ENCODE measurements at places on chromosomes 7 and 10.
A peak's percentile ranks its signal among the peaks of the same experiment; 100 is the strongest.

DNA sequence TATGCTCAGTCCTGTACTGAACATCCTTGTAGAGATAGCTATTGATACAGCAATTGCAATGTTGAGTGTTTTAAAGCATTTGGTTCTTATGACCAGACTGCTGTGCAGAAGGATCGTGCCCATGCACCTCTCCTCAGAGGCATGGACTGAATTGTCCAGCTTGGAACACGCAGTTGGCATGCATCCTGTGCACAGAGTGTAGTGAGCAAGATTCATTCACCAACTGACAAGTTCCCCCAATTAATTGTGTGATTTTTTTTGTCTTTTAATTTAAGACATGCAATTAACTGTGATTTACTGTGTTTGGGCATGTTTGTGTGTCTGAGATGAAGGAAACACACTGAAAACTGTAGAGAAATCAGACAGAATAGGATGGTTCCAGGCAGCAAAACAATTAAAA, 323.7 kb downstream of the CDK14 start:
- DNase-seq = no peak

- no peak for DNase-seq
Measured at GRCh38 chr10:61272781-61273180, 180.4 kb downstream of the TMEM26 start.

GRCh38 chr10:26824015-26824690, 36.6 kb downstream of the ABI1 start:
- DNase-seq = no peak

DNA sequence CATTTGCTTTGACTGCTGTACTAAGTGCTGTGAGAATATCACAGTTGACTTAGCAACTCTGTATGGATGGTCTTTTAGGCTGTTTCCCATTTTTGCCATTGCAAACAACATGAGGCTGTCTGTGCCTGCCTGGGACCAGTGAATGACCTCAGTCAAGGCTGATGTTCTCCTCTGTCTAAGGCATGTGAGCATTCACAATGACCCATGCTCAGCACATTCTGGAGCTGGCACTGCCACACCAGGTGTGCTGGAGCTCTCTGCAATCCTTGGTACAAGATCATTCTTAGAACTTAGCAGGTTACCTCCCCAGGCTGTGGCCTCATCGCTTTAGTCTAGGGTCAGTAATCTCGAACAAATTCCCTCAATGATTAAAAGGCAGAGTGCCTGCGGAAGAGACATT, 61.9 kb downstream of the SH3PXD2A start:
- no peak for DNase-seq

GRCh38 chr10:128173386-128173785, 47.2 kb upstream of the MKI67 start:
- DNase-seq = no peak

GRCh38 chr10:69716711-69717560, 84.8 kb upstream of the COL13A1 start:
- DNase-seq = peak; percentile 59

GRCh38 chr10:71616817-71617654, 102.5 kb downstream of the C10orf105 start:
- no peak for DNase-seq

DNA sequence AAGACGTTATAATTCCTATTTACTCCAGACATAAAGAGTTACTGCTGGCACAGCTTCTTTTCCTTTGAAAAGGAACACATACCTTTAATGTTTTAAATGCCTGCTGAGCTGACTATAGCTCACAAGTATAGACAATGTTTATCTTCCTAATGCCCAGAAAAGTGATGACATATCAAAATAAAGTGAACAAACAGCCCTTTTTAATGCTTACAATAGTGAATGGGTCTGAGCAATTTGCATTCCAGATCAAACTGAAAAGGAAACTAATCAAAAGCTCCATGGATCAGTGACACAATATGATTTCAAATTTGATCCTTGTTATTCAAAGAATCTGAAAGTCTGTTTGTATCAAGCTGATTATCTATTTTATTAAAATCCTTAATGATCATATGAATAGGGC, 233.6 kb upstream of the SEMA3E start:
- DNase-seq = no peak

GRCh38 chr10:60960913-60961312, 16.9 kb upstream of the RHOBTB1 start:
- DNase-seq = no peak

GRCh38 chr7:12458520-12459131, 55.0 kb upstream of the VWDE start:
- no peak for DNase-seq

GRCh38 chr7:133349101-133349500, 96.2 kb downstream of the EXOC4 start:
- no peak for DNase-seq

DNA sequence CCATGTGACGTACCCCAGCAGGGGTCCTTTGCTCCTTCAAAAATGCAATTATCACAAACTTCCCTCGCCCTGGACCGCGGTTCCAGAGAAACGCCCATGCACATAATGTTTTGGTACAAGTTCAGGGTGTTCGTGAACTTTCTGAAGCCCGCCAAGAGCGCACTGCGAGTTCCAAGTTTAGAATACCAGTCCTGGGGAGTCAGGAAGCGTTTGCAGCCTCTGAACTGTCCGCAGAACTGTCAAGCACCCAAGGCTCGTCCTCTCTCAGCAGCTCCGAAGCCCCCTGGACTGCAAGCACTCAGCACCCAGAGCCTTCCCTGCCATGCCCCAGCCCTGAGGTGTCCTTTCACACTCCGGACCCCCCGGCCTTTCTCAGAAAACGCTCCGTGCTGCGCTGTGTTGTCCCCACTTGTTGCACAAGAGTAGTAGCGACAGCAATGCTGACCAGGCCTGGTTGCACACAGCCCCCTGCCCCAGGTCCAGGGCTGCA, 30.3 kb downstream of the CALML3 start:
- no peak for DNase-seq

DNA sequence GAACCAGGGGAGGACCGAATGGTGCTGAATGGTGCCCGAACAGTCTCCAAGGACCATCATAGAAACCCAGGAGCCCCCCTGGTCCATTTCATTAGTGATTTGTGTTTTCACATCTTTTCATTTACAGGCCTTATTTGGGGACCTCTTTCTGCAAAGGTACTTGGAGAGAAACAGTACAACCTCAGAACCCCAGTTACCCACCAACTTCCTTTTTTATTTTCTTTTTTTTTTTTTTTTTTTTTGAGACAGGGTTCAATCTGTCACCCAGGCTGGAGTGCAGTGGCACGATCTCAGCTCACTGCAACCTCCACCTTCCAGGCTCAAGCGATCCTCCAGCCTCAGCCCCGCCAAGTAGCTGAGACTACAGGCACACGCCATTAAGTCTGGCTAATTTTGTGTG, 13.0 kb upstream of the ELN start:
- DNase-seq = no peak

GRCh38 chr7:128672927-128673517, 930 bp downstream of the GARIN1A start:
- DNase-seq = no peak

DNA sequence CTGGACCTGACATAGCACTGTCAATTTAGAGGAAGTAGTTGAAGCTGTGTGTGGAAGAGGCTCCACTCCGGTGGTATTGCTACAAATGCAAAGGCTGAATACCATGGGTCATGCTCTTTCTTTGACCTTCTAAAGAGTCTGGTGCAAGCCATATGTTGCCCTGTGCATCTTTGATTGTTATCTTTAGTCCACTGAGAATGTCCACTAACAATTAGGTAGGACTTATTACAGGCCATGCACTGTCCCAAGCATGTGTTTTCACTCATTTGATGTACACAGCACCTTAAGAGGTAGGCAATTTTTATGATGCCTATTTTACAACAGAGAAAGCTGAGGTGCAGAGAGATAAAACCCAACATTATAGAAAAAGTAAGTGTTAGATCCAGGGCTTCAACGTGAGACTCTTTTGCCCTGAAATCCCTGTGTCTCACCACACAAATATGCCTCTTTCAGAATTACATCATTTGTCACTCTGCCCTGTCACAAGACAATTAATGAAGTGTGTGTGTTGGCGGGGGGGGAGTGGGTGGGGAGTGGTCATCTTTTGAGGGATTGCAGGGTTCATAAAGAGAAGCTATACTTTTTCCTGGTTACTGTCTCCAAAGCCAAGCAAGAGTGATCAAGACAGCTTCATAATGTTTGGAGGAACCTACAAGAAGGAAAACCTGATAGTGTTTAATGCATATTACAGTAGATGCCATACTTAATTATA, 637.6 kb upstream of the IGFBP3 start:
- no peak for DNase-seq

DNA sequence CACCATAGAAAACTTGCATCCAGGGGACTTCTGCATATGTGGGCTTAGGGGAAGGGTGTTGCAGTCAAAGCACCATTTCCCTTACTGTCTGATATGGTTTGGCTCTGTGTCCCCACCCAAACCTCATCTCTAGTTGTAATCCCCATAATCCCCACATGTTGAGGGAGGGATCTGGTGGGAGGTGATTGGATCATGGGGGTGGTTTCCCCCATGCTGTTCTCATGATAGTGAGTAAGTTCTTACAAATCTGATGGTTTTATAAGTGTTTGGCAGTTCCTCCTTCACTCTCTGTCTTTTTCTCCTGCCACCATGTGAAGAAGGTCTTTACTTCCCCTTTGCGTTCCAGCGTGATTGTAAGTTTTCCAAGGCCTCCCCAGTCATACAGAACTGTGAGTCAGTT, 177.4 kb downstream of the ADK start:
- no peak for DNase-seq

GRCh38 chr10:33263453-33263852, 71.0 kb downstream of the NRP1 start:
- no peak for DNase-seq

- no peak for DNase-seq
Measured at GRCh38 chr7:50497068-50497642, 47.0 kb upstream of the FIGNL1 start.

- DNase-seq = no peak
Measured at GRCh38 chr10:86415116-86415515, 48.5 kb upstream of the GRID1 start.

DNA sequence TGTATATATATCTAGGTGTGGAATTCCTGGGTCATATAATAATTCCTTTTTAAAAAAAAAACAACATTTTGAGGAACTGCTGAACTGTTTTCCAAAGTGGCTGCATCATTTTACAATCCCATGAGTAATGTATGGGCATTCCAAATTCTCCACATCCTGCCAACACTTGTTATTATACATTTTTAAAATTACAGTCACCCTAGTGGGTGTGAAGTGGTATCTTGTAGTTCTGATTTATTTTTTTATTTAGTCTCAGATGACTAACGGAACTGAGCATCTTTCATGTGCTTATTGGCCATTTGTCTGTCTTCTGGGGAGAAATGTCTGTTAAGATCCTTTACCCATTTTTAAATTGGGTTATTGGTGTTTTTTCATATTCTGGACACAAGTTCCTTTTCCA, 12.0 kb upstream of the KLHL7 start:
- no peak for DNase-seq

GRCh38 chr10:133277277-133277992, 767 bp upstream of the ADAM8 start:
- no peak for DNase-seq

- no peak for DNase-seq
Measured at GRCh38 chr7:113076703-113077102, 9.9 kb downstream of the GPR85 start.

DNA sequence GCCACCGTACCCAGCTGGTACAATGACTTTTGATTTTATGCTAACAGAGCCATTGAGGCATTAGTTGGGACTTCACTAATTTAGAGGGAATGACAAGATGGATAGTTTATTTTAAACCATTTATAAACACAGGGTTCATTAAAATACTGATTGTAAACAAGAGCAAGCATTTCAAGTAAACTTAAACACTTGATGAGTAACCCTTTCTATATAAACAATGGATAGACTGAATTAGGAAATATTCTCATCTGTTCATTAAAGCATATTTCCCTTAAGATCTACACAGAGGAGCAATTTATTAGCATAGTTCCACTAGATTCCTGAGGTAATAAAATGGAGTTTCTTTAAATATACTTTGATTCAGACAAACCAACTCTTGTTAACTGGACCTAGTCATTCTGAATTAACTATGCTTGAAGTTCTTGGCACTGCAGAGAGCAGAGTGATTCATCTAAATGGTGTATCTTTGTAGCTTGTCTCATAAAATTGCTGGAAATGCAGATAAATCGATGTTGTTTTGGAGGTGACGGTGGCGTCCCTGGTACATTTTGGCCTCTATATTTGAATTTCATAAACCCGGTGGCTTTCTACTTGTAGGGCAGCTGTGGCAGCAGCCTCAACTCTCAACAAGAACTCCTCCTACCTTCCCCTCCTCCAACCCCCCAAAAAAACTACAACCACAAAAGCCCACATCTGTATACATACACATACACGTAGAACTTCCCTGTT, 15.4 kb upstream of the VDAC2 start:
- DNase-seq = no peak

DNA sequence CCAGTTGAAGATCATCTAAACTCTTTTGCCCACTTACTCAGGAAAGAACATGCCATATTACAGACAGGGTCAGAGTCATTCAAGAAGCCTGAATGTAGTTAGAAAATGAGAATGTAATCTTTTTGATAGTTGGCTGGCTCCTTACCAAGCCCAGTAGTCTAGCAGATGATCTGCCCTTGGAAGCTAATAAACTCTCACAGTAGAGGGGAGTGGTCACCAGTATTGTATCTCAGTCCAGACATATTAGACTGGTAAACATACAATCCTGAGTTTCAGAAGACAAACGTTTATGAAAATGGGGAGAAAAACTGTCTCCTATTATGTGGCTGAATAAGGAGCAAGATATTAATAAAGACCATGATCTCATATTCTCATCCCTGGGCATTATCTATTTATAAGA, 65.3 kb downstream of the SEPTIN7 start:
- DNase-seq = no peak

DNA sequence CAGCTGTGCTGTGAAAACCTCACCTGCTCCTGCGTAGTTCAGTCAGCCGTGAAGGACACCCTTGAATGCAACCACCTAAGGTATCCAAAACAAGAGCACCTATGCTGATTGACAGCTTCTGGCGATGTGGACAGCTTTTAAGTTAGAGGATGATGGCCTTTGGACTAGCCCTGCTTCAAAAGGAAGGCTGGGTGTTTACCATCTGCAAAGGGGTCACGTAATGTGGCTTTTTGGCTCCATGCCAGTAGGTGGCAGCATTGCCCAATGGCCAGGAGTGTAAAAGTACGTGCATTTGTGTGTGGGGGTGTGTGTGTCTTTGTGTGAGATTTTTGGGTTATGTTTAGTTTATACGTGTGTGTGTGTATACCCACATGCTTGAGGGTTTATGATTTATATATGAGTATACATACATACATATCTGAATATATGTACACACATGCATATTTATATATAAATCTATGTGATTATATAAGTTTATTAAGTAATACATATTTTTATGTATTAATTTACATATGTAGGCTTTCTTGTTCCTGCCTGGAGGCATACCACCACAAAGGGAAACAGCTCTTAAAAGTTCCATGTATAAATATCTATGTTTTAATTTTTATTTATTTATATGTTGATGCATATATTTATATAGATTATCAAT, 236.3 kb upstream of the ANKRD30A start:
- peak; percentile 6 for DNase-seq

Data from GM12892 (cell line).